ENCODE measurements at places on chromosomes 5 and 9.

GRCh38 chr9:113538131-113538530, 74.6 kb downstream of the RGS3 start:
- DNase-seq, result no peak

DNA sequence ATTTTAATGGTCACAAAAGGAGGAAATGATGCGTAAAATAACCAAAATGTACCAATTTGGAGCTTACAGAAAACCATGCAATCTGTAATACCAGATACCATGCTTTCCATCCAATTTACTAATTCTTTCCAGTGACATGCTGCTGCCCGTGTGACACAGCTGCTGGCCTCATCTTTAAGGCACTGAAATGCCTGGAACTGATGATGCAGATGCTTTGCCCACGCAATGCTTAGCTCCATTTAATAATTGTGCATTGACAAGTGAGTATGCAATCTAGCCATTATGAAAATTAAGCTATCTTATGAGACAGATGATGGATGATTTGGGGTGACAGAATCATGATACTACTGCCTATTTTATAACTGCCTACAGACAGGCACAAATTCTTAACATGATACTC, 169.2 kb upstream of the CTNND2 start:
- no peak for DNase-seq

GRCh38 chr9:136960212-136960937, 8.3 kb downstream of the LCN12 start:
- DNase-seq, result no peak

GRCh38 chr9:132806723-132807421, 71.2 kb downstream of the AK8 start:
- DNase-seq, result no peak

DNA sequence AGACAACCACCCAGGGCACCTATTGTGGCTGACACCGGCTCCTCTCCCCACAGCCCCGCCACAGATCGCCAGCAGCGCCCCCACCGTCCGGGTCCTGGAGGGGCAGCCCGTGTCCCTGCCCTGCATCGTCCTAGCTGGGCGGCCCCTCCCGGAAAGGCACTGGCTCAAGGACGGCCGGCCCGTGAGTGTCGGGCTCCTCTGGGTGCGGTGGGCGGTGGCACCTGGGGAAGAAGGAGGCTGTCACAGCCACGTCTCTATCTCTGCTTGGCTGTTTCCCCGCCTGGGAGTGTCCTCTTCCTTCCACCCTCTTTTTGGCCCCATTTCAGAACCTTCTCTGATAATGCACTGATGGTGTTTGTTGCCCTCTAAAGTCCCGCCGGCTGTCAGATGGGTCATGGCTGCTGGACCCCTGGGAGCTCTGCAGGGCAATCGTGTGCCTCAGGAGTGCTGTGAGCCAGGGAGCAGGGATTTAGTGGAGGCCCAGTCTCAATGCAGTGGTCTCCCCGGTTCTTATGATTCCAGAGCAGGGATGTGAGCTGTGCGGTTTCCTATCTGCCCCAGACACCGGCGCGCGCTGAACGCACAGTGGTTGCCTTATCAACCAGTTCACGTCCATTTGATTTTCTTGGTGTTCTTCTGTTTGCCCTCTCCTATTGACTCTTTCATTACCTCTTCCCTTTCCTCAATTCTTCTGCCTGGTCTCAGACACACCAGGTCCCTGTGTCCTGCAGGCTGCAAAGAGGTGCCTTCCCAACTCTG, 55.3 kb downstream of the HMCN2 start:
- DNase-seq, result no peak

- no peak for DNase-seq
Measured at GRCh38 chr5:154190595-154191304, at the start of gene GALNT10. GALNT10 (plus strand) TSS chr5:154190733; CDS start chr5:154190867, 134 bp downstream.

Data from NCI-H2029 treated with DMSO at 0.1 percent for 48 hours (cell line).